ENCODE measurements at places on chromosomes 5 and 9. TPM values are rescaled to one million over a fixed set of nuclear protein-coding genes. Genes with fewer than 3 reads are reported as not detected.

The IL3 gene
- total RNA-seq = not detected

The LRSAM1 gene
- total RNA-seq = 11.5 TPM

The FST gene
- total RNA-seq = 13.3 TPM

The SCGB3A2 gene
- total RNA-seq = not detected

The ZDHHC11B gene
- total RNA-seq = 1.3 TPM

The LRRC70 gene
- 0.10 TPM for total RNA-seq

The ADRA1B gene
- 9.9 TPM for total RNA-seq

The AGPAT2 gene
- total RNA-seq = 99.5 TPM

The CCDC112 gene
- total RNA-seq = 6.2 TPM

The NIPBL gene
- 14.3 TPM for total RNA-seq

The TRIM36 gene
- 1.7 TPM for total RNA-seq

The NEURL1B gene
- 2.6 TPM for total RNA-seq

The C5orf46 gene
- total RNA-seq = not detected

The GFPT2 gene
- 51.8 TPM for total RNA-seq

Measured in A549 treated with CpdA at 1 μM for 4 hours (cell line).